ENCODE measurements at places on chromosomes 2 and 18.

DNA sequence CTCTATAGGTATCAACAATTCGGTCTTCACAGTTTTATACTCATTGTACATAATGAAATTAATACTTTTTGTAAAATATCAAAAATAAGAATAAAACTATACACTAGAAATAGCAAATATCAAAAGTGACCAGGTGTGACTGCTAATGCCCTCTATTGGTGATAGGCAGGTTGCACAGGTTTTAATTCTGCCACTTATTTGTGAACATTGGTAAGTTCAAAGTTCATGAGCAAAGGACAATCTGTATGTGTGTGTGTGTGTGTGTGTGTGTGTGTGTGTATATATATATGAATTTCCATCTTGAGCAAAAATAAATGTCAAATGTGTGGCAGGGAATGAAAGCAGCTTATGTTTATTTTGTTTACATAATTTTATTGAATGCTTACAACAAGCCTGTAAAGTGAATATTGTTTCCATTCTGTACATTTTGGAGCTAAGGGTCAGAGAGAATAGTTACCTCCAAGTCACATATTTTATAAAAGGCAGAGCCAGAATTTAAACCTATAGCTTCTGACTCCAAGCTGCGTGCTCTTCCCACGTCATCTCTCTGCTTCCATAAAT is 537.4 kb downstream of the CPS1 start:
- DNase-seq = no peak

DNA sequence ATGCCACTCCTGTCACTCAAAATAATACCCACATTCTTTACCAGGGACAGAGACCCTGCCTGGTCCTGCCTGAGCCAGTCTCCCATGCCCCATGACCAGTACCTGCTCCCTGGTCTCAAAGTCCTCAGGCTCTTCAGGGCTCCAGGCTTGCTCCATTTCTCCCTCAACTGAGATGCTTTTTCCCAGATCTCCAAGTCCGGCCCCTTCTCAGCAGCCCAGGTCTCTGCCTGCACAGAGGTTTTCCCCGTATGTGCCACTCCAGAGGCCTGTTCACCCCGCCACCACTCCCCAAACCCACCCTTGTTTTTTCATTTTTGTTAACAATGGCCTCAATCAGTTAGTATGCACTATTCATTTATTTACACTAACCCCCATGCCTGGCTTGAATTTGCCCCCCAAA is 499.5 kb upstream of the MYT1L start:
- no peak for DNase-seq

DNA sequence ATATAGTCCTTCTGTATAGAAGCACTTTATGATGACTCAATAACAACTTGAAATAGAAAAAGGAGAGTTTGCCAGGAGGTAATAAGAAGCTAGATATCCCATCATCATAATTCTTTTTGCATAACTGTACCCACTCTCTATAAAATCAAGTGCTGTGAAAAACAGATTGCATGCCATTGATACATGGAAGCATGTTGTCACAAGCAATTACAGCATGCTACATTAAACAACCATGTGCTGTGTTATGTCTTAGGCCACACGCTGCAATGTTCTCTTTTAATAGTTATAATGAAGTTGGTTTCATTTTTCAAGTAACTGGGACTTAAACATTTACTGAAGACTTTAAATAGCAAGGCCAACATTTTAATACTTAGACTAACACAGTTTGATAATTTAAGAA is 264.2 kb downstream of the RPRM start:
- DNase-seq = no peak

DNA sequence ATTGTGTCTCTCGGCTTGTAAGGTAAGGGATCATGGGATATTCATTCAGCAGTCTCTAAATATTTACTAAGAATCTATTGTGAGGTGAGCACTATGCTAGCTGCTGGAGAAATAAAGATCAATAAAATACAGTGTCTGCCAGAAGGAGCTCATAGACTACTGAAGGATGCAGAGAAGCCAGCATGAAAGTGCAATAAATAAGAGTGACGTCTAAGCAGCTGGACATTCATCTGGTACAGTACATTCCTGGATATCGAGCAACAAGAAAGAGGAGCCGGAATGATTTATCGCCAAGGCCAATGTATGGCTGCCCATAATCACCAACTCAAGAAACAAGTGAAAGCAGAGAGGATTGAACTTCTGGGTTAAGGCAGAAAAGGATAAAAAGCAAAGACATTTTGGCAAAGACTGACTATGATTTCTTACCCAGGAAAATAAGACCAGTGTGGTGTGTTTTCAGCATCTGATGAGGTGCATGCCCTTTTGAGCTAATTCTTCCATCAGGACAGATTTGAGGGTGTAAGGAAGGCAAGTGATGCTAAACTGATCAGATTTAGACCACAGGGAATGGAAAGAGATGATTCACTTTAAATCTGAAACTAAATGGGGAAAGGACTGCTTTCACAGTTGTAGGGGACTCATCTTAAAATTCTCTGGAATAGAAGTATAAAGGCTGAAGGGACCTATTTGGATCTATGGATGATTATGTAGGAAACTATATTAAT is 18.7 kb upstream of the LMAN1 start:
- DNase-seq = no peak

- DNase-seq = no peak
Measured at GRCh38 chr2:151297882-151298281, 8.4 kb upstream of the NMI start.

GRCh38 chr2:33313039-33313438 is 163.4 kb upstream of the RASGRP3 start:
- DNase-seq = no peak

DNA sequence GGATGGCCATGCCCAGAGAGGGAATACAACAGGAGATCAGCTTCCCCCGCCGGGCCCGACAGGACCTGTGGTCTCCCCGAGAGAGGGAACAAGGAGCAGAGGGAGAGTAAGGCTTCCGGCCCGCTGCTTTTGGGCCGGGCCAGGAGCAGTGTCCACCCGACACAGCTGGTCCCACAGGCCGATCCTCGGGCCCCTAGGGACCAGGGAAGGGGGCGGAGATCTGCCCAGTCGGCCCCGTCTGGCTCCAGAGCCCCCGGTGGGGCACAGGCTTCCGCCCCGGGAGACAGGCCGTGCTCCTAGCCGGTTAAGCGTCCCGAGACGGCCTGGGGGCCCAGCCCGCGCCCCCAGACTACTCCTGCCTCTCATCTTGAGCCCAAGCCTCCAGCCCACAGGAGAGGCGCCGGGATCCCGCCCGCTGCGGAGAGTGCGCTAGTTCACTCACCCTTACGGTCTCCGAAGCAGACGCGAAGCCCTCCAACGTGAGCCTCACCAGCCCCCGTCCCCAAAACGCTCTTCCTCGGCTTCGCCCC is at the start of gene MCFD2:
MCFD2 (minus strand) TSS at position 526 of the 530 bp plus-strand sequence. CDS start 6,635 bp downstream, outside the sequence.
- DNase-seq = no peak

- DNase-seq = no peak
Measured at GRCh38 chr18:55419132-55419946, 168.7 kb downstream of the TCF4 start.

- no peak for DNase-seq
Measured at GRCh38 chr2:96853321-96853720, 4.5 kb downstream of the ANKRD39 start.

GRCh38 chr2:218529990-218530389 is 38.2 kb downstream of the USP37 start:
- no peak for DNase-seq

- DNase-seq = no peak
Measured at GRCh38 chr2:19351899-19352697, 6.3 kb downstream of the OSR1 start.

DNA sequence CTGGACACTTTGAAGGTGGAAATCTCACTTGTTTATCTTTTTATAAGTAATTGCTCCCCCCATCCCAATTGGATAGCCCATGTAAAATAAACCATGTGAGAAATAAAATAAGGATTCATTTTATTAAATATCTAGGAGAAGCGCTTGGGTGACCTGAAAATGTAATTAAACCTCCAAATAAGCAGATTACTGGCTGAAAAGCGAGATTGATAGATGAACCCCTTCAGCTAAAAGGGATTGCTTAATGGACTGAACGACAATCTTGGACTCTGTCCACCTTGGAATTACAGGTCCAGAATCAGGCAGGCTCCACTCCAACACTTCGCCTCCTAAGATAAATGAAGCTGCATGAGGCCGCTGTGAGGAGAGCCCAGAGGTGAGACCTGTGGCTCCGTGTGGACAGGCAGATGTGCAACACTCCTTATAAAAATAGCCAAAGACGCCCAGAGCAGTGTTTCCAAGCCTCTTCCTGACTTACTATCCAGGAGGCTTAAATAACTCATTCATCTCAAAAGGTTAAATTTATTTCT is 441.5 kb downstream of the MTX2 start:
- DNase-seq = no peak

DNA sequence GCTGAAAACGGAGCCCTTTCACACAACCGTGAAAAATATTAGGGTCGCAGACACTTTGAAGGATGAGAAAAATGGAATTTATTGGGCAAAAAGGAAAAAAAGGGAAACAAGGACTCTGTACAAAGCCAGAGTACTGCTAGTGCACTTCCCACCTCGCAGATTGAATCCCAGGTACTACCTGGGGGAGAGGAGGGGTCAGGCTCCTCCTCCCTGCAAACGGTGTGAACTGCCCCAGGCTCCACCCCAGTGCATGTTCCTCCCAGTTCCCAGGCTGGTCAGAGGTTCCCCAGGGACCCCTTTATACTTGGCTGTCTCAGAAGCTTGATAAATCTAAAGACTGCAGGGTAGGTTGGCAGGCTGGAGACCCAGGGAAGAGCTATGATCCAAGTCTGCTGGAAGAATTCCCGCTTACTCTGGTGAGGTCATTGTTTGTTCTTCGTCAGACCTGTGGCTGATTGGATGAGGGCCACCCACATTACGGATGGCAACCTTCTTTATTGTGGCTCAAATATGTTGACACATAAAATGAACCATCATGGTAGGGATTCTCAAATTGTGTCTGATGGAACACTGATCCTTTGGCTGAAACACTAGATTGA is 290.4 kb upstream of the POU3F3 start:
- no peak for DNase-seq

- no peak for DNase-seq
Measured at GRCh38 chr2:204201507-204201906, 264.9 kb downstream of the ICOS start.

- no peak for DNase-seq
Measured at GRCh38 chr2:99644419-99644787, 154.6 kb upstream of the REV1 start.

GRCh38 chr2:212424082-212424481 is 114.5 kb downstream of the ERBB4 start:
- DNase-seq = no peak

GRCh38 chr2:129733041-129733440 is 246.4 kb upstream of the RAB6C start:
- DNase-seq = no peak

- no peak for DNase-seq
Measured at GRCh38 chr2:149278872-149279264, 51.5 kb upstream of the LYPD6 start.

- no peak for DNase-seq
Measured at GRCh38 chr2:3738454-3738853, 35.1 kb downstream of the DCDC2C start.

DNA sequence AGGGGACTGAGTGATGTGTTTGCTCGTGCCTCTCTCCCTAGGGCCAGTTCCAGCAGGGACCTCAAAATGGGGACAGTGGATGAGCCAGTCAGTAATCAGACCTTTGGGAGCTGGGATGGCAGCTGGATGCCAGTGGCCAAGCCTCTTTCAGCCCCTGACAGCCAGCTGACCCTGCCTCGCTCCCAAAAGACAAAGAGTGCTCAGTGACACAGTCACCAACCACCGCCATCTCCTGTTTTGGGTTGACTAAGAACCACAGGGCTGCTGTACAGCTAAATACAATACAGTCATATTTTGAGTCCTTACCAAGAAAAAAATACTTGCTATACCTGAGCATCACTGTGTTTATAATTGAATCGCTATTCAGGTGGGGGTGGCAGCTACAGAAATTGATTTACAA is 75.7 kb downstream of the POU3F3 start:
- DNase-seq = peak; percentile 23

DNA sequence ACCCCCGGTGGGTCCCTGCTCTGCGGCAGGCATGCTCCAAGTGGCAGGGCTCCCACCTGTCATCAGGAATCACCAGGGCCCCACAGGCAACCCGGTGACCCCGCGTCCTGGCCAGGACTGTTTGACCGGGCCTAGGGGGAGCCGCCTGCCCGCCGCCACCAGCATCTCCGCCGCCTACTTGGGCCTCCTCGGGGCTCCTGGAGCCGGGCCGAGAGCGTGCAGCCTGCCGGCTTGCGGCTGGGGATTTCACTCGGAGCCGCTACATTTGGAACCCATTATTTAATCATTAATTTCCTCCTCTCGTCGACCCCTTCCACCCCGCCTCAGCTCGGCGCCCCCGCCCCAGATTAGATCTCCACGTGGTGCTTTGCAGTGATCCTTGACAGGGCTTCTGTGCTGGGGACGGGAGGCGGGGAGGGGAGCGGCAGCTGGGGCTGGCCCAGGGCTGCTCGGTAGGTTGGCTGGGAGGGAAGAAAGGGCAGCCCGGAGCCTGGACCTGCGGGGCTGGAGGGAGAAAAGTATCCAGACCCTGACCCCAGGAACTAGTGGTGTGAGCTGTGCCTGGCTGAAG is 295.4 kb downstream of the CYP26B1 start:
- DNase-seq = no peak

GRCh38 chr18:79258447-79258846 is 137.3 kb upstream of the NFATC1 start:
- DNase-seq = no peak

DNA sequence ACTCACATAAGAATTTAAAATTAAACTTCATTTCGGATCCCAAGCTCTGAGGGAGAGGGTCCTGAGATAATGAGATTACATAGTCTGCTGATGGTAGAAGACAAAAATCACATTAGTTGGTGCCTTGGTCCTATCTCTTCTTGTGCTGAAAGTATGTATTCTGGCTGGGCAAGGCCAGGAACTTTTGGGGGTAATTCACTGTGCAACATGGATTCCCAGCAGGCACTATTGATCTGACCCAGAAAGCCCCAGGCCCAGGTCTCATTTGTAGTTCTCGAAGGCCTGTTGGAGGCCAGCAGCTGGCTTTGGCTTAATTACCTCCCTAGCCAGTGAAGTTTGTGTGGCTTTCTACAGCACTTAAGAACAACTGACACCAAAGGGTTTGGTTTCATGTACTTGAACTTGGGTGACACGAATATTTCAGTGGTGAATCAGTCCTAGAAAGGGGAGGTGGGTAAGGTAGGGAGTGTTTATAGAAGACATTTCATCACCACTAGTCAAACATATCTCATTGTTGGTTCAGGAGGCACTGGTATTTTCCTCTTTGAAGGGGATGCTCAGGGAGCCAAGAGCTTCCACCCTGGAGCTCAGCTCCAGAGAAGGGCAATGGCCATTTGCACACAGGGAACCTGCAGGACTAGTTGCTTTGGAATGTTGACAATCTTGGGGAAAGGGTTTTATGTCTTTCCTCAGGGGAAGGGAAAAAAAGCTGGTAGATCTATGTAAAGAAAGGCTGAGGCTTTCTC is 217.8 kb downstream of the OSR1 start:
- DNase-seq = no peak

GRCh38 chr2:232493701-232494474 is 6.3 kb upstream of the ECEL1 start:
- DNase-seq = no peak

DNA sequence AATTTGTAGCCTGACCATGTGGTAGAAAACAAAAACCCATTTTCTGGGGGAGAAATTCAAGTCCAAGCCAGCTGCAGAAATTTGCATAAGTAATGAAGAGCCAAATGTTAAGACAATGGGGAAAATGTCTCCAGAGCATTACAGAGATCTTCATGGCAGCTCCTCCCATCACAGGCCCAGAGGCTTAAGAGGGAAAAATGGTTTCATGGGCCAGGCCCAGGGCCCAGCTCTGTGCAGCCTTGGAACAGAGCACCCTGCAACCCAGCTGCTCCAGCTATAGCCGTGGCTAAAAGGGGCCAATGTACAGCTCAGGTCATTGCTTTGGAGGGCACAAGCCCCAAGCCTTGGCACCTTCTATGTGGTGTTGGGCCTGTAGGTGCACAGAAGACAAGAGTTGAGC is 69.1 kb upstream of the TSPYL6 start:
- DNase-seq = no peak

All from anterior cingulate cortex (tissue), 58 donors.